ENCODE measurements at places on chromosomes 13 and 19.

DNA sequence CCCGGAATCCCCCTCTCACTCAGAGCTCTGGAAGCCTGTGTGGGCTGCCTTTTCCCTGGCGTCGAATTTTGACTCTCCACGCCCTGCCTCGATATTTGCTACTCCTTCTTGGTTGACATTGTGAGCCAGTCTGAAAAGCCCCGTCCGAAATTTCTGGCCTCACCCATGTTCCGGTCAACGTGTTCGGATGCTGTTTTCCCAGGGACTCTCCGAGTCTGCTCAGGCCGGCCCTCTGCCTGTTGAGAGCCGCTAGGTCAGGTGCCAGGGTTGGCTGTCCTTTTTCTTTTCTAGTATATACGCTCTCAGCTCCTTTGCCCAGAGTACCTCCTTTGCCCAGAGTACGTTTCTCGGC lies 6.8 kb upstream of the DGKH start:
- peak; percentile 44 for DNase-seq

DNA sequence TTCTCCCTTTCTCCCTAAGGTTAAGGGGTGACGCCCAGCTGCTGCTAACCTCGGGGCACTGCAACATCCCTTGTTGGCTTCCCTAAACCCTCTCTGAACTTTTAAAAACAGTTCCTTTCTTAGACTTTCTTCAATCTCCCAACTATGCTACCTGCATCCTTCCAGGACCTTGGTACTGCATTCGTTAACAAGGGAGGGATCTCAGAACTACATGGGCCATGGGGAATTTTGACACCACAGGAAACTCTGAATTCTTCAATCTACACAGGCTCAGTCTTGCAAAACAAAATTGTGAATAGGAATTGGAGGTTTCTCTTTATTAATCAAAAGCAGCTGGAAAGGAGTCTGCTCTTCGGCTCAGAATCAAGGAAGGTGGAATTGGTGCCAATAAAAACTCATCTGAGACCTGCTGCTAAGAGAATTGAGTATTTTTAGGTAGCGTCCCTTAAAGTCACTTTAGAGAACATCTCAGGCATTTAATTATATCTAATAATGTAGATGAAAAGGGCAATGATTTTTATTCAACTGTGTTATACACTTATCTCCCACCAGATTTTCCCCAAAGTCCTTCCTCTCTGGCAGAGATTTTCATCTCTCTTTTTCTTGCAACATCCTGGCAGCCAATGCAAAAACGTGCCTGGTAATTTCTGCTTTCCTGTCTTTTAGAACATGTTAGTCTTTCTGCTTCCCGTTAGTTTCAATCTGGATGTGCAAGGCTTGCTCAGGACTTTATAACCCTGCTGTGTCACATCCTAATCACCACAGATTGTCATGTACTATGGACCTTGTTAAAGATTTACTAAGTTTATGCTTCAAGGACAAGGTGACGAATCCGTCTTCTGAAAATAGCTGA lies 69.1 kb upstream of the SLC15A1 start:
- no peak for DNase-seq

DNA sequence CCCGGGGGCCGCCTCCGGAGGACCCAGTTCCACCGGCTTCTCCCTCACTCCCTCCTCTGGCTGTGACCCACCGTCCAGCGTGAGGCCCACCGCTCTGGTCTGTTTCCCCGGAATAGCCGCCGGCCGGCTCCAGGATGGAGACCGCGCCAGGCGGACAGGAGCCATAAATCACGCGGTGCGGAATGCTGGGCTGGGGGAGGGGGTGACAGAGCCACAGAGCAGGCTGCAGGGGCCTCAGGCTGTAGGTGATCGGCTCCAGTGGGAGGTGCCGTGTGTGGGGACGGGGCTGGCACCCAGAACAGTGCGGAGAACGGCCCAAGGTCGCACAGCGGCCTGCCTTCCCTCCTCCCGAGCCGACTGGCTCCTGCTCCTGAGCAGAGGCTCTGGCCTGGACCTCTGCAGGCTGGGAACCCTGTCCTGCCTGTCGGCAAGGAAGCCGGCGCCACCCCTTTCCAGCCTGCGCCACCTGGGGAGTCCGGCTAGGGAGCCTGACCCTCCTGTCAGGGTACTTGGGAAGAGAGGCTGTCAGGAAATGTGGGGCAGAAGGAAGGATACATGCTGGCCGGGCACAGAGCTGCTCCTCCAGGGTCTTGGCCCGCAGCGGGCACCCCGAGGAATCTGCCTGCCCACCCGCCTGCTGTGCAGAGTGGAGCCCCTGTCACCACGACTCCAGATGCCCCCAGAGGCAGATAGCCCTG lies 8.3 kb downstream of the PIAS4 start:
- DNase-seq = no peak

DNA sequence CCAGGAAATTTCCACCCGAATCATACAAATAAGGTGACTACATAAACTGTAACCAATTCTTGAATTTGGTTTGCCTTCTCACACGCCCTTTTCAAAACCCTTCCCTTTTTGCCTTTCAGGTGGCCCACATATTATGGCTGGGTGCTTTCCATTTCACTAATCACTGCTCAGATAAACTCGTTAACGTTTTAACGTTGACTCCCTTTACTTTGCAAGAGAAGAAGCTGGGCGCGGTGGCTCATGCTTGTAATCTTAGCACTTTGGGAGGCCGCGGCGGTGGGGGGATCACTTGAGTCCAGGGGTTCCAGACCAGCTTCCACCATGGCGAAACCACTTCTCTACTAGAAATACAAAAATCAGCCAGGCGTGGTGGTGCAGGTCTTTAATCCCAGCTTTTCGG lies 19.8 kb upstream of the ZNF91 start:
- DNase-seq = no peak

DNA sequence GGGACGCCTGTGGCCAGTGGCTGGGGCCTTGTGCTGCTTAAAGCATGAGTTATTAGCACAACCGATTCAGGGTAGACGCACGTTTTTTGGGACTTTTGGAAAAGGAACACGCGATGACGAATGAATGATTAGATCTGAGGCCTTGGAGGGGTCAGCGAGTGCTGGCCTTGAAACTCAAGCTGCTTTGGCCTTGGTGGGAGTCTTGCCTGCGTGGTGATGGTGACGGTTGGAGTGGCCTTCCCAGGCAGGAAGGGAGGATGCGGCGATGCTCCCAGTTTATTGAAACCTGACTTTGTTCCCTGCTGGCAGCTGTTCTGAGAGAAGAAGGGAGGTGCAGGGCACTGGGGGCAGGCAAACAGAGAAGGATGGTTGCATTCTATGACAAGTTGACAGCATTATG lies 63.1 kb upstream of the RNF113B start:
- DNase-seq = no peak

DNA sequence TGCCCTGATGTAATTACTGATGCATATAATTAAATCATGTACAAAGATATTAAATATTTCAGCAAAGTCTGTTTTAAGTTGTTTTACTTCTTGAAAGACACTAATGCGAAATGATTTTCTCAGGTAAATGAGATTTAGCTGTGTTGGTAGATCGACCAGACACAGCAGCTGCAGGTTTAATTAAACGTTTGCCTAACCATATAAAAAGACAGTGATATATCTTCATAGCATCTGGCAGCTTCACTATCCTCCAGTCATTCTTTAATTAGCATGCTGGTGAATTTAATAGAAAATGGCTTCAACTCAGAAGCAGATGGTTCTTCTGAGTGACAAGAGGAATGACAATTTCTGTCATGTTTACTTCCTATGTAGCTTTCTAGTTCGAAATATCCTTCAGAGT lies 69.3 kb downstream of the NHLRC3 start:
- no peak for DNase-seq

Data from head of caudate nucleus (tissue), 42 donors.